ENCODE measurements at places on chromosomes 11 and 22. TPM values are rescaled to one million over a fixed set of nuclear protein-coding genes. Genes with fewer than 3 reads are reported as not detected.

GRCh38 chr22:24437741-24438328, 10.4 kb downstream of the ADORA2A start:
- no peaks in the 10 kb centered on the region for H3K27me3 ChIP-seq
- H3K4me1 ChIP-seq: peaks cover 69% of the 10 kb centered on the region
- H3K4me3 ChIP-seq: no peak overlapping the region
- DNase-seq: no peak

- H3K36me3 ChIP-seq: peaks cover 44% of the 10 kb centered on the region
- DNase-seq: no peak
- H3K4me1 ChIP-seq: no peaks in the 10 kb centered on the region
- H3K4me3 ChIP-seq: no peak overlapping the region
- no peaks in the 10 kb centered on the region for H3K27me3 ChIP-seq
Observed at GRCh38 chr22:39132871-39133524, 19.5 kb downstream of the CBX7 start.

DNA sequence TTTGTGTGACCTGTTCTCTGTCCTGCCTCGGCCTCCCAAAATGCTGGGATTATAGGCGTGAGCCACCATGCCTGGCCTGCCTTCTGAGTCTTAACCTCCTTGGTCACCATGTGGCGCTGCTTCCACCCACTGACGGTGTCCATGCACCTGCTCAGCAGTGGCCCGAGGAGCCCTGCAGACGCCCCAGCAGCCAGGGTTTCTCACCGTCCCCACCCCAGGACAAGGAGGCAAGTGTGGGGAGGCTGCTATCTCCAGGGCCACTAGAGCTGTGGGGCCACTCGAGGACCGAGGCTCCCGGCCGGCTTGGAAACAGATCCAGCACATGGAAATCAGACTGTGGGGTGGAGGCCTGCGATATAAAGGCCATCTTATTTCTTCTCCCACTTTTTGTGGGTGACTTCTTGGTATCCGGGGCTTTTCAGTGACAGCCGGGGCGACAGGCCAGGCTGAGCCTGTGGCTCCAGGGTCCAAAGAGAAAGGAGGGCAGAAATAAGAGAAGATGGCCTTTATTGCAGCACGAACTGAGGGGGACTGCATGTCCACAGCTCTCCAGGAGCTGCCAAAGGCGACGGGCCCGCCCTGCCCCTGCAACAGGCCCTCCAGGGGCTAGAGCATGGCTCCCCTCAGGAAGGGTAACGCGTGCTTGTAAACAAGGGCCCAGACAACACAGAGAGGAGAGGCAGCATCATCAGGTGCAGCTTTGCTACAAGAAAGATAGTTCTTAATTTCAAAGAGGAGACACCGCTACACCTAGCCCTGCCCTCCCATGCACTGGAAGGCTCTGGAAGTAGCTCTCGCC, 15.0 kb downstream of the TSPO start:
- H3K36me3 ChIP-seq: peaks cover 12% of the 10 kb centered on the region
- H3K27ac ChIP-seq: no peak overlapping the region
- H3K4me3 ChIP-seq: no peak overlapping the region
- H3K27me3 ChIP-seq: no peaks in the 10 kb centered on the region
- DNase-seq: no peak

GRCh38 chr22:41833369-41834004, 582 bp downstream of the SREBF2 start:
- H3K36me3 ChIP-seq: peaks cover 6% of the 10 kb centered on the region
- no peaks in the 10 kb centered on the region for H3K27me3 ChIP-seq
- peak overlapping the region; percentile 93 for H3K27ac ChIP-seq
- peak; percentile 42 for DNase-seq
- peaks cover 17% of the 10 kb centered on the region for H3K4me1 ChIP-seq

DNA sequence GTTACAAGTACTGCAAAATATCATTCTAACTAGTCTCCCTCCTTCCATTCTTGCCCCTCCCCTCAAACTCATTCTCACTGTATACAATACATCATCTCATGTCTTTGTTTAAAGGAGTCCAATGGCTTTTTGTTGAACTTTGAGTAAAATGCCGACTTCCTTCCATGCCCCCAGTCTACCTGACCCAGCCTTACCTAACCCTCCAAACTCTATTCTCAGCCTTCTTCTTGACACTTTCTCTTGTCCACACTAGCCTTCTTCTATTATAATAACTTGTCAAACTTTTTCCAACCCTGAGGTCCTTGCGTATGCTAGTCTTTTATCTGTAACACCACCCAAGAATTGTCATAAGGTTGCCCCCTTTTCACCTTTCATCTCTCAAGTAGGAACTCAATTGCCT, 1011.4 kb upstream of the CCDC90B start:
- no peak for DNase-seq
- no peaks in the 10 kb centered on the region for H3K4me1 ChIP-seq
- H3K4me3 ChIP-seq: no peak overlapping the region

DNA sequence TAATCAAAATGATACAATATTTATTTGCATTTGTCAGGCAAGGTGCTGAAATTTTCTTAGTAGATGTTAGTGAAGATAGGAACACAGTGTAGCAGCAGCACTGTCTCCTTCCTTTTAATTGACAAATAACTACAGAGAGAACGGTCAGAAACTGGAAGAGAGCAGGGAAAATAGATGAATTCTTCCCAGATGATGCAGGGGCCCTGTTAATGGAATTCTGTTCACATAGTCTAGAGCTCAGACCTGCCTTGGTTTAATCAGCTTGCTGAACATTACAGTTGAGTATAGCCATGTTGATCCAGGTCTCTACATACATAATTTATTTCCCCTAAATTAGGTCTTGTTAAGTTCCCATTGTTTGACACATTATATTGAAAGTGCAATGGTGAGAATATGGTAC, 127.4 kb downstream of the SLC17A6 start:
- no peaks in the 10 kb centered on the region for H3K36me3 ChIP-seq
- DNase-seq: no peak
- no peak overlapping the region for H3K4me3 ChIP-seq
- H3K4me1 ChIP-seq: no peaks in the 10 kb centered on the region

GRCh38 chr11:22928207-22928917, 68.1 kb upstream of the CCDC179 start:
- H3K27ac ChIP-seq: no peak overlapping the region
- no peaks in the 10 kb centered on the region for H3K27me3 ChIP-seq
- no peaks in the 10 kb centered on the region for H3K4me1 ChIP-seq
- H3K36me3 ChIP-seq: no peaks in the 10 kb centered on the region
- no peak for DNase-seq

CREBZF gene
- total RNA-seq: 57.0 TPM

MAJIN gene
- not detected for total RNA-seq

APOBEC3B gene
- total RNA-seq: 2.1 TPM

GLYATL2 gene
- total RNA-seq: not detected

CENATAC gene
- total RNA-seq: 116 TPM
